ENCODE measurements at places on chromosomes 6 and 20.
A peak's percentile ranks its signal among the peaks of the same experiment; 100 is the strongest.

- DNase-seq: peak; percentile 91
These were observed 155.6 kb upstream of the SNX9 start for GRCh38 chr6:157667211-157668008.

DNA sequence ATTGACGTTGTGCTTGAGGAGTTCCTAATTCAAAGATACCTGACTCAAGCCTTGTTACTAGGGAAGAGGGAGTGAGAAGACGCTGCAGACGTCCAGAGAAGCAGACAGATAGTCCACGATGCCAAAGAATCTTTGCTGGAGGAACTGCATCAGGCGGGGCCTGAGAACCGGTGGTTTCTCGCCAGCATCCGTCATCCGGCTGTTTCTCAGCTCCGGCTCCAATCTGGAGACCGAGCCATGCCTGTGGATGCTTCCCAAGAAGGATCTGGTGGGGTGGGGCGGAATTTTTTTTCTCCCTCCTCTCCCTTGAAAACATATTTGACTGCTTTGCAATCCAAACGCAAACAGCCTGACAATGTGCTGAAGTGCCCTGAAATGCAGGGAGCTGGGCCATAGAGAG is 125.8 kb upstream of the SRSF6 start:
- peak; percentile 67 for DNase-seq

- no peak for DNase-seq
These were observed 122.8 kb upstream of the PHACTR3 start for GRCh38 chr20:59481477-59482018.

DNA sequence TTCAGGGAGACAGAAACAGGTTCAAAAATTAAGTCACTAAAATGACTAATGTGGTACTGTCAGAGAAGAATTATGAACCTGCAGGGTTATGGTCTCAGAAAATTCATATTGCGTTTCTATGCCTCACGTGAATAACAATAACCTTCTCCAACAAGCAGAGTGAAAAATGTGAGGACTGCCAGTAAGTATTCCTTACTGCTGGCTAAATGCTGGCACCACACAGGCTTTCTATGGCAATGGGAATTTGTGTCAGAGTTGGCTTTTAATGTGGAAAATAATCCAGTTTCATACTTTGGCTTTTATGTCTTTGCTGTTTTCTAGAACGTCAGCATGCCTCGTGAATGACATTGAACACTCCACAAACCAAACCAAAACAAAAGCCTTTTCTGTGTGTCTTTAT is 656.0 kb downstream of the KIF16B start:
- DNase-seq: peak; percentile 71

All from muscle of leg (tissue), 16 donors.